Activated T-helper 2 cell treated with anti-CD3 and anti-CD28 coated beads, Interferon-gamma antibody, Interleukin-2, Interleukin-4, amounts not matched to agents 10 μg/mL and 5 μg/mL and 100 μg/mL, durations not matched to agents 14 hours and 24 hours and 36 hours (primary cell): ENCODE measurements at places on chromosomes 16 and 17.
A peak's percentile ranks its signal among the peaks of the same experiment; 100 is the strongest.

GRCh38 chr16:2460391-2460713, 443 bp downstream of the TEDC2 start:
- no peak for DNase-seq

DNA sequence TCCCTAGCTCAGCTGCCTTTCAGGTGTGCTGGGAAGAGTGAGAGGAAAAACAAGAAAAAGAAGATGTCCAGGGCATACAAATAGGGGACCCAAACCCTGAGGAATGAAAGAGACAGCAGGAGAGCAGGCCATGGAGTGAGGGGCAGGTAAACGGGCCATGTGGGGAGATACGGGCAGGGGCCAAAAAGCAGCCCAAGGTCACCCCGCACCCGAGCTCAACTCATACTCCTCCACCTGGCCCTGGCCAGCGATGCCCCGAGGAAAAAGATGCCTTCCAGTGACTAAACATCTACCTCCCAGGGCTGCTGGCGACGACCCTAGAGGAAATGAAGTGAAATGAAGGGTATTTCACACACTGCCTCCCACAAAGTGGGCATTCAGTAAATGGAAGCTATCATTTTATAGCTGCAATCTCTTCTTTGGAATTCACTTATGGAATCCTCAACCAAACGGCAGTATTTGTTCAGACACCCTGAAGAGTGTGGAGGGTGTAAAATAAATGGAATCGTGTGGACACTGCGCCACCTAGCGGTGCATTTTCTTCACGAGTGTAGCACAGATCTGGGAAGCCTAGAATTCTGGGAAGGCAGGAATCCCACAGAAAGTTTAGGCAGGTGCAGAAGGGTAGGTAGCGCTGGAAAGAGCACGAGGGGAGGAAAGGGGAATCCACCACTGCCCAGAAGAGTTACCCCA, 14.9 kb downstream of the ELAC2 start:
- no peak for DNase-seq

- no peak for DNase-seq
Observed at GRCh38 chr16:59213952-59214351, 479.8 kb upstream of the GOT2 start.

DNA sequence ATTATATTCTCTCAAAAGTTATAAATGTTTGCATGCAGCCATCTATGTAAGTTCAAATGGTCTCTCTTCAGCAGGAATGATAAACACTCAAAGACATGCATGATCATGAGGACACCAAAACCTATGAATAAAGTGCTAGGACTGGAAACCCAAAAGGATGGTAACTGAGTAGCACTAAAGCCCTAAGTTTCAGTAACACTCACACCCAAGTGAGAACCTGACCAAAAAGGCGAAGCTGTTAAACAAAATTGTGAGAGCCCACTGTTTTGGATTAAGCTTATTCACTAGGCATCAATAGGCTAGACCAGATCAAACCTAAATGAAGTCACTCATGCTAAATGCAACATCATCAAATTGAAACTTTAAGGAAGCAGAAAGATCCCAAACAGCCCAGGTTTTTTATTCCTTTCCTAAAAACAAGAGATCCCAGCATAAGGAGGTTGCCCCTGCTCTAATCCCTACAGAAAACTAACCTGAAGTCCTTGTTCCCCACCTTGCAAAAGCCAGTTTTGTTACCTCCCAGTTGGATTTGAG, 42.4 kb downstream of the GLG1 start:
- DNase-seq: no peak

DNA sequence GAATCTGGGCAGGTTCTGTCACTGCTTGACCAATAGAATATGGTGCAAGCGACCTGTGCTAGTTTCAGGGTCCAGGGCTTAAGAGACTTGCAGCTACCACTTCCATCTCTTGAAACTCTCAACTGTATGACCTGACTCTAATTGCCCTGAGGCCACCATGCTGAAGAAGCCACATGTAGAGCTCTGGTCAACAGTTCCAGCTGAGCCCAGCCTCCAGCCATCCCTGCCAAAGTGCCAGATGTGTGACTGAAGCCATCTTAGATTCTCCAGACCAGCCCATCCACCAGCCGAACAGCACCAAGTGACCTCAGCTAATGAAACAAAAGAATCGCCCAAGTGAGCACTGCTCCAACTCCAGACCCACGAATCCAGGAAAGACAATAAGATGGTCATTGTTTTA, 3.4 kb upstream of the MT2A start:
- no peak for DNase-seq

DNA sequence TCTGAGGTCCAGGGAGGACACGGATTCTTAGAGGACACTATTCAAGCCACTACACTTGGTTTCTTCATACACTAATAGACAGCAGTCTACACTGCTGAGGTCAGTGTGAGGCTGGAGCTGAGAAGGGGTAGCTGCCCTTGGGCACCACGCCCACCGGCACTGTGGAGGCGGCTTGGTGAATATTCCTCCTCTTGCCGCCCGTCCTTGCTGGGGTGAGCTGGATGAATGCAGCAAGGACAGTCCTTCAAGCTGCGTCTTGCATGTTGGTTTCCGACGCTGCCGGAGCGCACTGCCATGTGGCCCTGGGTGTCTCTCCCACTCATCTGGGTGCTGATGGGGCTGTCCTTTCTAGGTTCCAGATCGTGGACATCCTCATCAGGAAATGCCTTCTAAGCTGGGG, 2.6 kb downstream of the ZNF205 start:
- no peak for DNase-seq

GRCh38 chr17:56031636-56032035, 121.6 kb upstream of the ANKFN1 start:
- no peak for DNase-seq

- no peak for DNase-seq
Observed at GRCh38 chr17:62916684-62917571, 49.1 kb upstream of the TANC2 start.

GRCh38 chr17:44847586-44847985, at the start of gene HIGD1B:
TSS of gene HIGD1B (plus strand) at chr17:44847883. CDS start at chr17:44848153, 270 bp downstream.
- DNase-seq: no peak

DNA sequence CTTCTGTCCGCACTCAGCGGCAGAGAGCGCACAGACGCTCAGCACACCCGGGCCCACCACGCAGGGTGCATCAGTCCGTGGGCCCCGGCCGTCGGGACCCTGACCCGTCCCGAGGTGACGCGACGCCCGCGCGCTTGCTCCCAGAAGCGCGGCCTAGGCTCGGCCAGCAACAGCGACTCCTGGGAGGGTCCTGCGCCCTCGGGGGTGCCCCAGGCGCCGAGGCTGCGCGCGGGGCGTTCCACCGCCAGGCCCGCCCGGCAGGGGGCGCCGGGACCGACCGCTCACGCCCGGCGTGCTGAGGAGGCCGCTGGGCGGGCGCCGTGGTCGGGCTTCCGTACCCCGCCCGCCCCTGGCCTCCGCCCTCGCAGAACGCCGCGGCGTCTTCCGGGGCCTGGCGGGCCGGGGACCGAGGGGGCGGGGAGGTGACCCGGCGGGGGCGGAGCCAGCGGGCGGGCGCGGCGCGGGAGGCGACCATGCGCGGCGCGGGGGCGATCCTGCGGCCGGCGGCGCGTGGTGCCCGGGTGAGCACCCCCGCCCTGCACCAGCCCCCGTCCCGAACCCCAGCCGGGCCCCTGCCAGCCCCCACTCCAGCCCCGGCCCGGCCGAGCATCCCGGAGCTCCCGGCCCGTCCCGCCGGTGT, at the start of gene CISD3:
CISD3 (plus strand) TSS at position 456 of the 640 bp plus-strand sequence; CDS start at position 474, 18 bp downstream.
- peak; percentile 84 for DNase-seq

DNA sequence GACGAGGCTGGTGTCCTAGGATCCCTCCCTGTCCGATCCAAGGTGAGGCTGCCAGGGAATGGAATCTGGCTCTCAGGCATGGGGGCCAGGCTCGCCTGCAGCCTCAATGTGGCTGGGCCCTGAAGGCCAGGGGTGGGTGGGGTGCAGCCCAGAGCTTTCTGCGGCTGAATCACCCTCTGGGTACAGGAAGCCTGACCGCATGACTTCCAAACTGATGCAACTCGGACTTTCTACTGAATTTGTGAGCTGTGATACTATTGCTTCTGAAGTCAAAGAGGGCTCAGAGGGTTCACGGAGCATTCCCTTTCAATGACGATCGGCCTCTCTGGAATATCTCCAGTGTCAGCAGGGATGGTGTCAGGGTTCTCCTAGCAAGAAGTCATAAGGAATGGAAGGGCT, 123.7 kb downstream of the METRNL start:
- peak; percentile 8 for DNase-seq
